NCI-H510A treated with DMSO at 0.1 percent for 48 hours (cell line): ENCODE measurements at places on chromosomes 12 and 14.
A peak's percentile ranks its signal among the peaks of the same experiment; 100 is the strongest.

GRCh38 chr14:53716578-53716977 is 240.0 kb downstream of the BMP4 start:
- DNase-seq, result no peak

DNA sequence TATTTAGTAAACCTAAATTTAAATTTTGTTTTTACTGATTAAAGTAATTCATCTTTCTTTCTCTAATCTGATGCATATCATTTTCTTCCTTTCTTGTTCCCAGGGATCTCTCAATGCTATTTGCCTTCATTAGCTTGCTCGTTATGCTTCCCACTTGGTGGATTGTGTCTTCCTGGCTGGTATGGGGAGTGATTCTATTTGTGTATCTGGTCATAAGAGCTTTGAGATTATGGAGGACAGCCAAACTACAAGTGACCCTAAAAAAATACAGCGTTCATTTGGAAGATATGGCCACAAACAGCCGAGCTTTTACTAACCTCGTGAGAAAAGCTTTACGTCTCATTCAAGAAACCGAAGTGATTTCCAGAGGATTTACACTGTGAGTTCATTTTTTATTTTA is 48.6 kb downstream of the VEZT start:
- DNase-seq, result no peak

- DNase-seq, result no peak
Observed at GRCh38 chr12:5923751-5924150, 21.3 kb downstream of the ANO2 start.

DNA sequence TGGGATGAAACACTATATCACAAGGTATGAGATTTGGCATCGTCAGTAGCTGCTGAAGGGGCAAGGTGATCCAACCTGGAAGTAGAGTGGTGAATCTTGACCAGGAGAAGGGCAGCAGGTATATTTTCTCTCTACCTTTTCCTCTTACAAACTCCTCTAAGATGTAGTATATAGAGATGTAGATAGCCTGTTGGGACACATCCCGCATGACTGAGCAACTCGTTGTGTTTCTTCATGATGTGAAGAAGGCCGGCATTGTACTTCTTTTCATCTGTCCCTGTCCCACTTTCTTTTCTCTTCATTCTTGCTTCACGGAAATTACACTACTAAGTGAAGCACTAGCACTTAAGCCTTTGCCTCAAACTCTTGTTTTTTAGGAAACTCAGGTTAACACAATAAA is 7.3 kb upstream of the CFAP54 start:
- no peak for DNase-seq

DNA sequence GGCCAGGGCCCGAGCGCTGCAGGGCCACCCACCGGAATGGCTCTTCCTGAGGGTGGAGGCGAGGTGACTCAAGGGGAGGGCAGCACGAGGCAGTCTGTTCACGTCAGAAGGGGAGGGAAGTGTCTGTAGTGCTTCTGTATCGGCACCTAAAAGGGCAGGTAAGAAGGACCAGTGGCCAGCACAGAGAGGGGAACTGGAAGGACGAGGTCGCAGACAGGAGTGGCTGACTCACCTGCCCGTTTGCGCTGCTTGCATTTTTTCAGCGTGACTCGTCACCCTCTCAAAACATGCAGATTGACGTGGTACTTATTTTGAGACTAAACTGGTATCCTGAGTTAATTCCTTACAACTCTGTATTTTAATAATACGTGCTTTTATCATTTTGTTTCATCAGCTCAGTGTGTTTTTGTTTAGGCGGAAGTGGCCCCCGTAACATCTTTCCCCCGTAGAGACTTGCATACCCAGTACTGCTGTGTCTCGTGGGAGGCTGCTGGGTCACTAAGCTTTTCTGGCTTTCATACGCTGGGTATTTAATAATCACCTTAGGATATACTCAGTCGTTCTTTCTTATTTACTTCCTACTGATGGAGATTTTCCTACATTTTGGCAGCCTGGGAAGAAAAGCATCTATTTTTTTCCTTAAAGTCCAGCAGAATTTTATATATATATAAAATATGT is 26.4 kb downstream of the SFSWAP start:
- DNase-seq, result no peak

- no peak for DNase-seq
Observed at GRCh38 chr14:98977451-98977850, 294.5 kb downstream of the BCL11B start.

DNA sequence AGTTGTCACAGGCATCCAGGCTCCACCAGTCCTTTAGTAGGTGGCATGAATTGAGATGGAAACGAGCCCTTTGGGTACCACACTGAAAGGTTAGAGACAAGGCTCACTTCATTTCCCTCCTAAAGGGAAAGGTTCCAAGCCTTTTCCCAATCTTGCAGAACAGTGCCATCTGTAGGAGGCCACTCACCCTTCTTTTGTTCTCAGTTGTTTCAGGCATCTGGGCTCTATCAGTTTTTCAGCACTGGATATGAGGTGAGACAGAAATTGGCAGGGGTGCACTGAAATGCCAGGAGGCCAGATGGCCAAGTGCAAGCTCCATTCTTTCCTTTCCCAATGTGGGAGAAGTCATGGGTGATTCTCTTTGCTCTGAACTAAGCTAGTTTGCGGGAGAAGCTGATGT is 15.2 kb downstream of the FBXO33 start:
- DNase-seq, result no peak

DNA sequence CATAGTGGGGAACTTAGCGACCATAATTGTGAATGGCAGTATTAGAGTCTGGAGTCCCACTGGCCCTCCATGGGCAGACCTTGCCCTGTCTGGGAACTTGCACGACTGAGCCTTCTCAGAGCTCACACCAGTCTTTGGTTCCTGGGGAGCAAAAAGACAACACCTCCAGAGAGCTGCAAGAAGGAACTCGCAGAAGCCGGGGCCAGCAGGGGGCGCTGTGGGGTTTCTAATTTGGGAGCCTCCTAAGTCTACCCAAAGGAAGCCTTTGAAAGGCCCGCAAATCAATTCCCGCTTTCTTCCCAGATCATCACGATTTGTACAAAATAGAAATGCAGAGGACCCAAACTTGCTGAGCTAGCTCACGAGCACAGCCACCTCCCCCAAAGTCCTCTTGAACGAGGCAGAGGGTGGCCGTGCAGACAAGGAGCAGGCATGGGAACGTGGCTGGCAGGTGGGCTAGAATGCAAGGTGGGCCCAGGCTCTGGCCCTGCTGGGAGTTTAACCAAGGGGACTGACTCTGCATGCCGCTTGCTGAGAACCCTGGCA is 46.3 kb upstream of the FBXO21 start:
- peak; percentile 79 for DNase-seq

GRCh38 chr12:103880299-103881142 is 39.5 kb upstream of the NT5DC3 start:
- peak; percentile 45 for DNase-seq
